Lung microvascular endothelial cell (primary cell): ENCODE measurements at places on chromosomes 5 and 9. TPM values are rescaled to one million over a fixed set of nuclear protein-coding genes. Genes with fewer than 3 reads are reported as not detected.

Gene SLC4A9
- total RNA-seq = under 0.01 TPM in 1 of 2 replicates, not detected in the other

Gene IL7R
- total RNA-seq = under 0.01 and 1.3 TPM in 2 replicates

Gene GDA
- not detected in 2 replicates for total RNA-seq

Gene OLFML2A
- total RNA-seq = 1.3 and 2.2 TPM in 2 replicates

Gene AK3
- total RNA-seq = 43.7 and 44.2 TPM in 2 replicates

Gene PCDHGB6
- 1.3 and 2.4 TPM in 2 replicates for total RNA-seq

Gene HAVCR2
- under 0.01 TPM in 1 of 2 replicates, not detected in the other for total RNA-seq

Gene DDX4
- total RNA-seq = not detected in 2 replicates

Gene BTNL9
- total RNA-seq = under 0.01 TPM in 2 replicates

Gene PRDM9
- total RNA-seq = not detected in 2 replicates

Gene SH3TC2
- 4.0 and 15.0 TPM in 2 replicates for total RNA-seq

Gene PCDHA7
- total RNA-seq = 0.20 and 0.22 TPM in 2 replicates

Gene PLCXD3
- 0.20 and 0.44 TPM in 2 replicates for total RNA-seq

Gene PCDHGA10
- 2.6 and 5.0 TPM in 2 replicates for total RNA-seq

Gene SMIM33
- under 0.01 TPM in 1 of 2 replicates, not detected in the other for total RNA-seq

Gene FOXD4
- total RNA-seq = under 0.01 and 0.20 TPM in 2 replicates

Gene GMCL2
- not detected in 2 replicates for total RNA-seq

Gene POU5F2
- total RNA-seq = 0.22 and 0.40 TPM in 2 replicates

Gene GPRIN1
- 3.6 and 5.2 TPM in 2 replicates for total RNA-seq

Gene ARID3C
- under 0.01 and 0.20 TPM in 2 replicates for total RNA-seq

Gene DPYSL3
- 11.3 and 35.1 TPM in 2 replicates for total RNA-seq

Gene PGM5
- 27.5 and 295 TPM in 2 replicates for total RNA-seq

Gene ARL10
- total RNA-seq = 4.8 and 10.5 TPM in 2 replicates

Gene BICD2
- total RNA-seq = 29.2 and 37.7 TPM in 2 replicates

Gene SPOCK1
- total RNA-seq = 0.20 and 3.9 TPM in 2 replicates

Gene CTXN3
- total RNA-seq = not detected in 2 replicates

Gene HOMER1
- total RNA-seq = 3.7 and 11.7 TPM in 2 replicates

Gene CDX1
- total RNA-seq = under 0.01 TPM in 1 of 2 replicates, not detected in the other

Gene RFESD
- 0.65 and 1.6 TPM in 2 replicates for total RNA-seq

Gene SMC5
- total RNA-seq = 12.2 and 14.7 TPM in 2 replicates

Gene PCDHAC1
- under 0.01 TPM in 2 replicates for total RNA-seq

Gene LECT2
- total RNA-seq = not detected in 2 replicates

Gene WDR38
- not detected in 2 replicates for total RNA-seq
